ENCODE measurements at places on chromosomes 2 and 18.
A peak's percentile ranks its signal among the peaks of the same experiment; 100 is the strongest.

DNA sequence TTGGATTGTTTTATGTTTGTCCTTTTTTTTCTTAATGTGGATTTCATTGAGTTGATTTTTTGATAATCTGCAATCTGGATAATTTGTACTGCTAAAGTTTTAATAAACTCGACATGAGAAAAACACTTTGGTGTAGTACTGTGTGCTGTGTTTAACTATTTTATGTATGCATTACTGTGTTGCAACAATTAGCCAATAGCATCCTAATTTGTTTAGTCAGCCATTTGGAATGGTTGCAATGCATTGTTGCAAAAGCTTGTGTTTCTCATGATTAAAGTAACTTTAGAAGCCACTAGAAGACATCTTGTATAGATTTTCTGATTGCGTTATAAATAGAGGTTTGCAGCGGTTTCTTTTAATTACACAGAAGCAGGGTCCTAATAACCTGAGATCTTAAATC, 53.5 kb downstream of the PPIG start:
- no peak for ATAC-seq

DNA sequence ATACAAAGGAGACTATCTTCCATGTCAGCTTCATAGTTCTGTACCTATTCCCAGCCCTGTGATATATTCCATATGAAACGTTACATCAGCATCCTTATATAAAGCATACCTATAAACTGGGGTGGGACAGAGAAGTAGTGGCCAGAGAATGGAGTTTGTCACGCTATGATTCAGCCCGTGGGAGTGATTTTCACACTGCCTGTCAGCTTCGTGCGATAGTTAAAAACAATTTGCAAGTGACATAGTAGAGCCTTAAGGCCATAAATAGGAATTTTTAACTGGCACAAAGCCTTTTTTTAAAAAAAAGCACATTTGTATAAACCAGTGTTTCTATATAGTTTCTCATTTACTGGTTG, 30.2 kb downstream of the PKP4 start:
- peak; percentile 14 for ATAC-seq

DNA sequence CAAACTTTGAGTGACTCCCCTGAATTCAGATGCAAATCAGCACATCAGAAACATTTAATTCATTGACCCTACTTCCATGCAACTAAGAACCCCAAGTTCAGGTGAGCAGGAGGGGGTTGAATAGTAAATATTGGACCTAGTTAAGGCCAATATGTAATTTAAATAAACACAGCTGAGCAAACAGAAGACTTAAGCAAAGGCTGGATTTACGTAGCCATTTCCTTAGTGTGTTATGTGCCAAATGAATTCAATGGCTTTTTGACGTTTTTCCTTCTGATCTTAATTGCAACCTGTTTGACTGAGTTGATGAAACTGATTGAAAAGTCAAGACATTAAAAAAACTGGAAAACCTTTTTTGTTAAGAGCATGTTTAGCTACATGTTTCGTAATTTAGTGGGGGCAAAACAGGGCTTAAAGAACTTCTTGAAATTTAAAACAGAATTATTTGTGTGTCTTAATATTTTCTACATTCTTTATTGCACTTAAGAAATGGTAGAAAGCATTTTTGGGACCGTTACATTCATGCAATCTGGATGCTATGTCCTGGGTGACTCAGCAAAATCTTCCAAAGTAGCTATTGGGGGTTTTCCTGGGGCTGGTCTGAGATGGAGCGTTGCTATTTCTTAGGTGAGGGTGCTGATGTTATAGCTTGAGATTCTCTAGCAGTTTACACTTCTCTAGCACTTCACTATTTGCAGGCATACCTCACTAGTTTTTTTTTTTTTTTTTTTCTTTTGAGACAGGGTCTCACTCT, 25.5 kb upstream of the KCNE4 start:
- ATAC-seq: no peak

DNA sequence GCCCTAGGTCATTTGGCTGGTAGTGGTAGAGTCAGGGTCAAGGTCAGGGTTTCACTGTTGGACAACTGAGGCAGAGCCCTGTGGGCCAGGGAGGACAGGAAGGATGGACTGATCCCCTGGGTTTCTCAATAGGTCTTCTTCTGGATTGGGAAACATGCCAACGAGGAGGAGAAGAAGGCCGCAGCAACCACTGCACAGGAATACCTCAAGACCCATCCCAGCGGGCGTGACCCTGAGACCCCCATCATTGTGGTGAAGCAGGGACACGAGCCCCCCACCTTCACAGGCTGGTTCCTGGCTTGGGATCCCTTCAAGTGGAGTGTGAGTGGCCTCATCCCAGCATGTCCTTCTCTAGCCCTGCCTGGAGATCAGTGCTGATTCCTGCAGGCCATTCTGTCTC, 18.1 kb downstream of the VIL1 start:
- ATAC-seq: no peak

GRCh38 chr2:10265329-10266132, 37.2 kb upstream of the HPCAL1 start:
- ATAC-seq: no peak

- ATAC-seq: no peak
Observed at GRCh38 chr2:232174662-232175061, 203.9 kb upstream of the ALPP start.

DNA sequence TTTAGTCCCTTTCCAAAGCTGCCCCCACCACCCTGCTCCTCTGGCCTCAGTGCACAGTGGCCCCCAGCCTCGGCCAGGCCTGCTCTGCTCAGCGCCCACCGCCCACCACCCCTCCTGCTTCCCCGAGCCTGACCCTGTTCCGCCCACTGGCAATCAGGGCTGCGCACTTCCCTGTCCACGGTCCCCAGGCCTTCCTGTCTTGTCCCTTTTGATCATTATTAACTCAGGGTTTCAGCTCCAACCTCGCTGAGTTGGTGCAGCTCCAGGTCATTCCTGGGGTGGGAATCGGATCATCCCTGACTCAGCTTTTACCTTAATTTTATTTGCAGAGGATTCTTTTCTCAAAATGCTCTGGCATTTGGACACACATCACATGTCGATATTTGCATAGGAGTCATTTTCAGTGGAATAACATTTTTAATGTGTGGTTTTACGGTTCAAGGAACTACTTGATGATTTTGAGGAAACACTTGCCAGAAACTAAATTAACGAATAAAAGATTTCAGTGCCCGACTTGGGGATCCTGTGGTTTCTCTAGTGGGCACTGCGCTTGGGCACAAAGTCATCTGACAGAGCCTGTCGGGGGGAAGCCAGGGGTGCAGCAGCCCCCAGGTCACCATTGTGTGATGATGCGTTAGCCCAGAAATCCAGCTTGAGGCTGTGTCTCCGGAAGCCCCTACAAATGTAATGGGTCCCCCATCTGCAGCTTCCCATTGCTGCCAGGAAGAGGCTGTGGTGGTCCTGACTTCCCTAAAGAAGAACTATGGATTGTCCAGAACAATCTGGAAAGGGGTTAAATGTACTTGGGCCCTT, 1.0 kb upstream of the ESPNL start:
- peak; percentile 25 for ATAC-seq

DNA sequence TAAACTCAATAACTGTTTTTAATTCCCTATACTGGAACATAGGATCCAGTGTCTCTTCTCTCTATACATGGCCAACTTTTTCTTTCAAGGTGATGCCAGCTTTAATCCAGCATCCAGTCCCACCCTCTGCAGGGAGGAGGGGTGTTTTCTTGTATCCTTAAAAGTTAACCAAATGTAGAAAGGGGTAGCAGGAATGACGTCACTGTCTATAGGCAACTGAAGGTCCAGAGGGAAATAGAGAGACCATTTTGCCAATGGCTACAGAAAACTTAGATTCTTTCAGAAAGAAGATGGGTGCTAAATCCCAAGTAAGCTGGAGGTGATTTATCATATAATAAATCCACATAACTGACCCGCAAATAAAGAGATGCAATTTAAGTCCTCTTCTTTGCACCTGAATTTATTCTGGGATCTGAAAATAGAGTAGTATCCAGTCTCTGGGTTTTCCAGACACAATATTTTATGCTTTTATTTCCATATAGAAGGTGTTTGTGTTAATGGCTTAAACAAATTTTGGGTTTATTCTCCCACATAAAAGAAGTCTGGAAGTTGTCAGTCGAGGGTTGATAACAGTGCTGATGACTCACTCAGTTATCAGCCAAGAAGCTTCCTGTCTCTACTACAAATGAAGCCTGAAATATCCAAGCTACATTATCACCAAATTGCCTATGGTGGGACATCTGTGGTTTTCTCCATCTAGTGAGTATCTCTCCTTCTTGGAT, 5.7 kb upstream of the DNER start:
- ATAC-seq: no peak

- peak; percentile 84 for ATAC-seq
Observed at GRCh38 chr2:20326163-20326780, 24.4 kb downstream of the PUM2 start.

GRCh38 chr18:6495536-6495935, 80.8 kb upstream of the L3MBTL4 start:
- no peak for ATAC-seq

DNA sequence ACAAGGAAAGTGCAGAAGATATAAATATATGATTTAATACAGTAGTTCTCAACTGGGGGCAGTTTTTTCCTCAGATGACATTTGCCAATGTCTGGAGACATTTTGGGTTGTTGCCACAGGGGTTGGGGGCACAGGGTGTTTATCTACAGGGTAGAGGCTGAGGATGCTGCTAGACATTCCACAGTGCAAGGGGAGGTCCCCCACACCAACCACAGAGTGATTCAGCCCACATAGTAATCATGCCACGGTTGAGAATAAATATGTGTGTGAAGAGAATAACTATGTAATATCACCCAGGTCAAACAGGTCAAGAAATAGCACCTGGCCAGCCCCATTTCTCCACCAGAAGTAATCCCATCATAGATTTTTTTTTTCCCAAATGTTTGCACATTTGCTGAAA, 17.9 kb downstream of the DYSF start:
- ATAC-seq: no peak

DNA sequence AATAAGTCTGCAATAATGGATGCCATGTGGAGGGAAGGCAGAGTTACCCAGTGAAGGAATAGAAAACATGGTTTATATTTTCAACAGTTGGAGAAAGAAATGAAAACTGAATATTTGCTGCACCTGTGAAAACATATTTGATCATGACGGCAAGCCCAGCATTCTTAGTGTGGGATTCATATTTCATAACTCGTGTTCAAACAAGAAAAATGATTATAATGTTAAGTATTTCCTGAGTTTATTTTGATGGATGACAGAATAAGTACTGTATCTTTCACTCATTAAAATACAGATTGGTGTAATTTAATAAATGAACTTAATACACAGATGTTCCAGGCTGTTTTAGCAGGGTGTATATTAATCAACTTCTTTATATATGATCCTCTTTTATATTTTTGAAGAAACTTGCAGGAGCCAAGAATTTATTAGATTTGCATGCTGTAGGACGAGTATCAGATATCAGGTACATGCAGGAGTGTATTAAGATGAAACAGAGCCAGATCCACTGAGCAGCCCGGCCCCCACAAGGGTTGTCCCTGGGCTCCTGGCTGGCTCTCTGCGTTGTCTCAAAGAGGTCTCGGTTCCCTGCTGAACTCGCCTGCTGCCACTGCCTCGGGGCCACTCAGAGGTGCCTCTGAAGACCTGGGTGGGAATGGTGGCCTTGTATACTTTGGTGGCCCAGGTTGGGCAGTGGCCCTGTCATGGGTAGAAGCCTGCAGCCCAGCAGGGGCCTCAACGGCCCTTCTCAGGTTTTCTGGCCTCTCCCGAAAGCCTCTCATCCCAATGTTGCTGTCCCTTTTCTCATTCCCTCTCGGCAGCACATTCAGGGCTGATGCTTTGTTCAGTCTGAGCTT, 95.0 kb upstream of the LDAH start:
- no peak for ATAC-seq

DNA sequence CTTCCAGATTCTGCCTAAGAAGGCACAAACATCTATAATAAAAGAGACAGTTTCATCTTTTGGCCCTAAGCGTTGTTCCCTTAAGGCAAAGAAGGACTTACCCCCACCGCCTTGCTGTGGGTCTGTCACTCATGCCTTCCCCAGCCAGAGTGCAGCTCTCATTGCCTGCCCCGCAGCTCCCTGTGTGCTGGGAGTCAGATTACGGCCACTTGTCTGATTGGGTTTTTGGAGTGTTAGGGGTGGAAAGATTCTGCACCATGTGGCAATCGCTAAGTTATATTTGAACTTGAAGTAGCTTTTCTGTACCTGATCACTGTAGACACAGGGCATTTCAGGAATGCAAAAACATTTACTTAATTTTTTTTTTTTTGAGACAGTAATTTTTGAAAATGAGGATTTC, at the start of gene AQP4:
Gene AQP4 (minus strand): TSS at position 151 of the 400 bp plus-strand sequence. CDS start 18 bp downstream, at position 133.
- ATAC-seq: no peak

GRCh38 chr2:220104871-220105351, 477.5 kb downstream of the SLC4A3 start:
- ATAC-seq: no peak

GRCh38 chr2:88590998-88591613, 36.2 kb downstream of the EIF2AK3 start:
- peak; percentile 79 for ATAC-seq

GRCh38 chr2:108580050-108580449, 45.8 kb downstream of the LIMS1 start:
- no peak for ATAC-seq
